ENCODE measurements at places on chromosomes 13 and 19.

DNA sequence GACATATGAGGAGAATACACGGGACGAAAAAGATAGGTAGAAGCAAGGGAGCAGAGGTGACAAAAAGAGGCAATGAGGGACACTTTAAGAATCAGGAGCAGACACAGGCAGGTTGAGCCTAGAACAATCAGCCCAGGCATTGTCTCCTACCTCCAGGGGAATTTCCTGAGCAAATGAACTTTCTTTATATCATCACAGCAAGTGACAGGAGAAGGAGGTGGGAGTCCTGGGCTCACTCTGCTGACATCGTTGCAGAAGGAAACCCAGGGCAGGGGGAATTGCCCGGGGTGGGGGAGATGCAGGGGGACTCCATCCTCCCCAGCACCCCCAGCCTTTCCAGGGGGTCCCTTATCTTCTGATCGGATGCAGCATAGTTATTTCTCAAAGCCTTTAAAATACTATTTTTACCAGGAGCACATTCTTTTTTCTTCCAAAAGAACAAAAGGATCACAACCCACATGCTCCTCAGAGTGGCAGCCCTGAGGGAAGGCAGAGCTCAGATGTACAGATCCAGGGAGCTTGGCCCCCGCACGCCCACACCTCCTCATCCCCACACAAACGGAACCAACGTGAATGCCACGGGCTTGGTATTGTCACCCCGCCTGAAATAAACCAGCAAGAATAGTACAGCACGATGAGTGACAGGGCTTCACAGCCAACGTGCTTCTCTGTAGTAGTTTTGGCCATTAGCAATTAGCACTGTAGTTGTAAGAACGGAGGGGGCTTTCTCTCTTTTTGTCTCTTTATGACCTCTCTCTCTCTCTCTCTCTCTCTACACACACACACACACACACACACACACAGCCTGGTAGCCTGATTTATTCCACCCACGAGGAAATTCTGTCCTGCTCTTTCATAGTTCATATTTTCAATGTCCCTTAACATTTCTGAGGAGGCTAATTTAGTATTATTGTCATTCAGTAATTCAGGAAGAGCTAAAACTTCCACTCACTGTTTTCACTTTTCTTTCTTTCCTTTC is 169.5 kb upstream of the UBL3 start:
- no peak for DNase-seq

DNA sequence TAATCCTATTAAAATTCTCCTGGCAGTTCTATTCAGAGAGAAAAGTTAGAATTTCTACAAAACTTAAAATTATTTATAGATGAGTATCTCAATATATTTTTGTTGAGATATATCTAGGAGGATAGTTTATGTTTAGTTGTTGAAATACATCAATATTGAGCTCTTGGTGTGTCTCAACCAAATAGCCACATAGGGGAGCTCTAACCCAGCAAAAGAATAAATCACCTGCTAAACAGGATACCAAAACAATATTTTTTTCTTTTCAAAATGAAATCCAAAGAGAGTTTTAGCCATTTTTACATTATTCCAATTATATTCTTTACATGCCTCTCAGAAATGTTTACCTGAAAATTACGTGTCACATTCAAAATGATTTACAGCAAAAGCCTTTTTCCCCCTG is 954.7 kb downstream of the SLITRK6 start:
- no peak for DNase-seq

DNA sequence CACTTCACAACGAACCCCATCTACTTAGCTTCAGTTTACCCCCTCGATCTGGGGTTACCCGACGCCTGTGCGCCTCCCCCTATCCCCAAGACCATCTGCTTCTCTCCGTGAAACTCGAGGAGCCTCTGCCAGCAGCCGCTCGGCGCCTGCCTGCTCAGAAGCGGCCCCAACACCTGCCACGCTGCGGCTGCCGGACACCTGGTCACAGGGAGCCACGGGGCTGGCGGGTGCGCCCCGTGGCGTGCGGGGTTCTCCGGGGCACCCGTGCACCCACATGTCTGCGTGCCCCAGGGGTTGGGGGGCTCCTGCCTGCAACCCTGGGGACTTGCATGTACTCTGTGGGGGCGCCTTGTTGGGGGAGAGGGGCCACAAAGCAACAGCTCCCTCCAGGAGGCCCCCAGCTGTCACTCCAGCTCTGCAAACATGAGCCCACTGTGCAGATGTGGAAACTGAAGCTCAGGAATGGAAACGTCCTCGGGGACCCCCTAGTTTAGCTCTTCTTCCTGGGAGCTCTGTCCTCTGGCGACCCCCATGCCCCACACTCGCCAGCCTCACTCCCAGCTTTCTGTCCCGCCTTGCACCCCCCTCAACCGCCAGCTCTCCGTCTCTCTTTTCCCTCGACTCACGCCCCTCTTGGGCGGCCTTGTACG is 7.0 kb upstream of the SEMA6B start:
- no peak for DNase-seq

- no peak for DNase-seq
These were observed 5.5 kb downstream of the NR2F6 start for GRCh38 chr19:17240062-17240752.

DNA sequence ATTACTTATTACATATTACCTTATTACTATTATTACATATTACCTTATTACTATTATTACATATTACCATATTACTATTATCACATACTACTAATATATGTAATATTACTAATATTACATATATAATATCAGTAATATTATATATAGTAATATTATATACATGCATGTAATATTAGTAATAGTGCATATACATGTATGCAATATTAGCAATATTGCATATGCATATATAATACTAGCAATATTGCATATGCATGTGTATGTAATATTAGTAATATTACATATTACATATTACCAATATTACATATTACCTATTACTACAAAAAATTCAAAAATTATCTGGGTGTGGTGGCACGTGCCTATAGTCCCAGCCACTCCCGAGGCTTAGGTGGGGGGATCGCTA is 22.4 kb downstream of the PDE4A start:
- no peak for DNase-seq

GRCh38 chr19:16908759-16909158 is 20.0 kb downstream of the F2RL3 start:
- DNase-seq: no peak

- DNase-seq: no peak
These were observed 98.3 kb downstream of the SLC7A1 start for GRCh38 chr13:29497137-29497654.

DNA sequence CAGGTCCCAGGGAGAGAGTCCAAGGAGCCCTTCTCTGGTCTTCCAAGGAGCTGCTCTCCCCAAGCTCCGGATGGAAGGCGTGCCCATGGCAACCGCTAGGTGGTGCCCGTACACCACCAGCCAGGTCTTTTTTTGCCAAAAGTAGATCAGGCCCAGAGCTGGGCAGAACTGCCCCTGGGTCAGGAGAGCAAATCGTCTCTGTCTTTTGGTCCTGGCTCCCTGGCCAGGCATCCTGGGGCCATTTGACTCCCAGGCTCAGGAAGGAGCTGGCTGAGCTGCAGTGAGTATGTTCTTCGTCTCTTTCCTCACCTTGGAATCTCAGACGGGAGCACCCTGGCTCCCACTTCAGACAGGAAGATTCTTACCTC is 24.6 kb upstream of the BCL3 start:
- peak; percentile 85 for DNase-seq

DNA sequence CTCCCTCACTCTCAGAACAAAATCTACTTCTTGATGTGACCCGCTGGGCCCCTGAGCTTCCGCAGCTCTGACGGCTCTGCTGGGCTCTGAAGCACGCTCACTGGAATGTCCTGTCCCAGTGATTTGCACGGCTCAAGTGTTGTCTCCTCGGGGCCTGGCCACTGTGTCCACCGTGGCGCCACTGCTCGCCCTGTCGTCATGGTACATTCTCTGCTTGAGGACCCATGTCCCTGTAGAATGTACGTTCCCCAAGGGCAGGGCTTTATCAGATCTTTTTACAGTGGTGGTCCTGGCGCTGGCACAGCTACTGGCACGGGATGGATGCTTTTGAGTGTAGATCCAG is 12.1 kb downstream of the KLHL26 start:
- no peak for DNase-seq

- DNase-seq: no peak
These were observed 59.5 kb upstream of the ADGRL1 start for GRCh38 chr19:14265290-14266036.

GRCh38 chr13:108266321-108266990 is 3.1 kb upstream of the TNFSF13B start:
- DNase-seq: peak; percentile 78

- peak; percentile 52 for DNase-seq
These were observed 4.6 kb downstream of the GNA11 start for GRCh38 chr19:3098515-3099346.

- DNase-seq: no peak
These were observed 318.0 kb upstream of the KLF12 start for GRCh38 chr13:74452176-74452575.

GRCh38 chr19:18203408-18203862 is 407 bp downstream of the RAB3A start:
- DNase-seq: peak; percentile 51

DNA sequence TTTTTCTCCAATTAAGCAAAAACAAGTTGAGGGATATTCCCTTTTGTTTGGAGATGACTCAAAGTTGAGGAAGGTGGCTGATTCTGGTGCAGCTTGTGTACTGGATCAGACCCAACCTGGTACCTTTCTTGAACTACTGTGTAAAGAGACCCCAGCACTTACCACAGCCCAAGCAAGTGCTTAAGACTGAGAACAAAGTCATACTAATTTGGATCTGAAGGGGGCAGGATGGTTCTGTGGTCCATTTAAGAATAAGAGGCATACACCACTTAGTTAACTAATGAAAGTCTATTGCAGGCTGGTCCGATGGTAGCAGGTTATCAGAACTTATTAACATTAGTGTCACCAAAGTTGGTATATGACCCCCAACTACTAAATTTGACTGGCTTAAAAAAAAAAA is 6.3 kb downstream of the THSD1 start:
- no peak for DNase-seq

GRCh38 chr19:48654299-48655059 is 8.5 kb upstream of the CA11 start:
- no peak for DNase-seq

- no peak for DNase-seq
These were observed 118.8 kb downstream of the EFNB2 start for GRCh38 chr13:106416645-106417044.

DNA sequence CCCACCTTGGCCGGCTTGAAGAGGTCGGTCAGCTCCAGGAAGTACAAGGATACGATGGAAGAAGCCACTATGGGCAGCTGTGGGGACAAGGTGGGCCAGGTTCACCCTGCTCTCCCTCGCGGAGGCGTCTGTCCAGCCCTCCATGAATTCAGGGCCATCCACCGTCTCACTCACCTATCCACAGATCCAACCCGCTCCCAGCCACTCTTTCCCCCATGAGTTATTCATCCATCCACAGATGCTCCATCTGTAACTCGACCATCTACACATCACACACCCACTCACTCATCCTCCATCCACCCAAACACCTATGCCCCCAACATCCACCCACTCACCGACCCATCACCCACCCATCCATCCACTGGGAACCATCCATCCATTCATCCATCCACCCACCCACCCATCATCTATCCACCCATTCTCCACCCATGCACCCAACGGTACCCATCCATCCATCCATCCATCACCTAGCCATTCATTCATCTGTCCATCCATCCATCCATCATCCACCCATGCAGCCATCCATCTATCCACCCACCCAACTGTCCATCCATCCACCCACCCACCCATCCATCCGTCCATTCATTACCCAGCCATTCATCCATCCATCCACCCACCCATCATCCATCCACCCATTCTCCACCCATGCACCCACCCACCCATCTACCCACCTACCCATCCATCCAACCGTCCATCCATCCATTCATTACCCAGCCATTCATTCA is 5.8 kb downstream of the PLPPR3 start:
- DNase-seq: no peak

DNA sequence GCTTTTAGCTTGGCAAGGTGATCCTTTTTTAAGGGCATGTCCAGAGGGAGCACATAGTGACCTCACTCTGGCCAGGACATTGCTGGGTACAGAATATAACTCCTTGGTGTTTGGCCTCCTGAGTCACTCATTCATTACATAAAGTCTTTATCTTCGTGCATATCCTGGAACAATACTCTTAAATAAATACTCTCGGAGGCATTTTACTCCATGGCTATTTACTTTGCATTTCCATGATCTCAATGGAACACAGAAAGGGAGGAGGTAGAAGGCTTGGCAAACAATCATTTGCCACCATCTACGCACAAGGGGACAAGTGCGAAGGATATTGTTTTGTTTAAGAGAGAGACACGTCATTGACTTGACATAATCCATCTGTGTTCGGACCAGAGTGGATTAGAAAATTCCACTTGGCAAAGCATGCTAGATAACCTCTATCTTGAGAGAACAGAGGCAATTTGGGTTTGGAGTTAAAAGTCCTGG is 210.0 kb downstream of the IRS2 start:
- no peak for DNase-seq

DNA sequence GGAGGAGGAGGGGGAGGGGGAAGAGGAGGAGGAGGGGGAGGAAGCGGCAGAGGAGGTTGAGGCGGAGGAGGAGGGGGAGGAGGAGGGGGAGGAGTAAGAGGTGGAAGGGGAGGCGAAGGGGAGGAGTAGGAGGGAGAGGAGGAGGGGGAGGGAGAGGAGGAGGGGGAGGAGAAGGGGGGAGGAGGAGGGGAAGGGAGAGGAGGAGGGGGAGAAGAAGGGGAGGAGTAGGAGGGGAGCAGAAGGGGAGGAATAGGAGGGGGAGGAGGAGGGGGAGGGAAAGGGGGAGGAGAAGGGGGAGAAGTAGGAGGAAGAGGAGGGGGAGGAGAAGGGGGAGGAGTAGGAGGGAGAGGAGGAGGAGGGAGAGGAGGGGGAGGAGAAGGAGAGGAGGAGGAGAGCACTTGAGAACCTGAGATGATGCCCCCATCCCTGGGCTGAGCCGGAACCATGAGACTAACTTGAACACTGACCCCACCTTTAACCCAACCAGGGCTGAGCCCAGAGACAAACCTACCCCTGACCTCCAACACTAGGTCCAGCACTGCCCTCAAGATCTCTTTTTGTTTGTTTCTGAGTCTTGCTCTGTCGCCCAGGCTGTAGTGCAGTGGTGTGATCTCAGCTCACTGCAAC is 12.6 kb downstream of the ABCA7 start:
- no peak for DNase-seq

GRCh38 chr19:43636121-43636683 is 3.4 kb downstream of the CADM4 start:
- DNase-seq: no peak

DNA sequence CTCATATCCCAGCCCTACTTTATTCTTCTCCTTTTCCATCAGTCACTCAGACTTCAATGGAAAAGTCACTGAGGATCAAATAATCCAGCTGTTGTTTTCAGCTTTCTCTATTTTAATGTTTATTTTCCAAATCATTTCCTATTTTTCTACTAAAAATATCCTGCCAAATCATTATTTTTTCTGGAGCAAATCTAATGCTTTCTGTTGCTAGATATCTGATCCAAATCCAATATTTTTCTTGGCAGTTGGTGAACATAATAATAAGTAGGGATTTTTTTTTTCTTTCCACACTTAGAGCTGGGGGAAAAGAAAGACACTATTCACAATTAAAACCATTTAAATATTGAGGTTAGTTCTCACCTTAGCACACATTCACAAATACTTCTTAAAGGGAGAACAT is 656.1 kb downstream of the DACH1 start:
- DNase-seq: no peak

Data from CD14-positive monocyte (primary cell).